ENCODE measurements at places on chromosomes 4 and X.

DNA sequence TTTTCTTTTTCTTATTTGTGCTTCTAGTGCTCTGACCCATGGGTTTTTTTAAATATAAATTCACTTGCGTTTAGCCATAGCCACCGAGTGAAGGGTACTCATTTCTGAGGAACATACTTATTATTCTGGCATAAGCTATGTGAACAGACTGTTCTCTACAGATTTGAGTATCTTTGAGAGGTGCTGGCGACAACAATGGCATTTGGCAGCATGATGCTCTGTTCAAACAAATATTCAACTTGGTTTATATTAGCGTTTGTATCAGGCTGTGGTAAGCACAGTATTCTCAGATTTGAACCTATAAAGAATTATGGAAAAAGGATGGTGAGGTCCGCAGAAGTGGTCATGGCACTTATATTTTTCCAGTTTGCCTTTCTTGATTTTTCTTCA, 108.7 kb upstream of the LIMCH1 start:
- DNase-seq = no peak

GRCh38 chr4:69649207-69649606, 3.8 kb downstream of the UGT2A1 start:
- DNase-seq = no peak

- DNase-seq = no peak
Observed at GRCh38 chr4:32824336-32824735, 2104.2 kb downstream of the PCDH7 start.

GRCh38 chr4:89913623-89914022, 19.0 kb downstream of the MMRN1 start:
- DNase-seq = no peak

- DNase-seq = no peak
Observed at GRCh38 chr4:104524026-104524425, 29.3 kb upstream of the CXXC4 start.

- DNase-seq = no peak
Observed at GRCh38 chr4:158481811-158482210, 39.9 kb upstream of the RXFP1 start.

DNA sequence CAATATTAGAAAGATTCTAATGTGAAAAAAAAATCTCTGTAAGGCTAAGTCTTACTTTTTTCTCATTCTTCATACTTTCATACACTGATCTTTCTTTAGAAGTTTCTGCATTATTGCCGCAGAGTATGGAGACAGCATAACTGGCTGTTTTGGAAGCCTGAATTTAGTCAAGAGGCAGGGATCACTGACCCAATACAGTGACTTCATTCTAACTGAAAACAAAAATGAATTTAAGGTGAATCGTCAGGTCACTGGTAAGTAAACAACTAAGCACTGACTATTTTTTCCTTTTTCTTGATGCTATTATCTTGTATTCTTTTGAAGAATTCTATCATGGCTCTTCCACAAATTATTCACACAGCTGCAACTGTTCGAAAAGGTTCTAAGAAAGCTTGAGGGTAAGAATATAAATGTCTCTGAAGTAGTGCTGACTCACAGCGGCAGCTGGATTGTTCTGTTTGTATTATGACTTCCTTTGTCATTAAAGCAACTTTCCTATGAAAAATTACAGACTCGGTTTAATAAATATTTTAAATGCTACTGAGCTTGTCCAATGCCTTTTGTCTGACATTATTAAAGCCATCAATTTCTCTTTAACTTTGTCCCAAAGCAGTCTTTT, 609.3 kb downstream of the FSTL5 start:
- DNase-seq = no peak

DNA sequence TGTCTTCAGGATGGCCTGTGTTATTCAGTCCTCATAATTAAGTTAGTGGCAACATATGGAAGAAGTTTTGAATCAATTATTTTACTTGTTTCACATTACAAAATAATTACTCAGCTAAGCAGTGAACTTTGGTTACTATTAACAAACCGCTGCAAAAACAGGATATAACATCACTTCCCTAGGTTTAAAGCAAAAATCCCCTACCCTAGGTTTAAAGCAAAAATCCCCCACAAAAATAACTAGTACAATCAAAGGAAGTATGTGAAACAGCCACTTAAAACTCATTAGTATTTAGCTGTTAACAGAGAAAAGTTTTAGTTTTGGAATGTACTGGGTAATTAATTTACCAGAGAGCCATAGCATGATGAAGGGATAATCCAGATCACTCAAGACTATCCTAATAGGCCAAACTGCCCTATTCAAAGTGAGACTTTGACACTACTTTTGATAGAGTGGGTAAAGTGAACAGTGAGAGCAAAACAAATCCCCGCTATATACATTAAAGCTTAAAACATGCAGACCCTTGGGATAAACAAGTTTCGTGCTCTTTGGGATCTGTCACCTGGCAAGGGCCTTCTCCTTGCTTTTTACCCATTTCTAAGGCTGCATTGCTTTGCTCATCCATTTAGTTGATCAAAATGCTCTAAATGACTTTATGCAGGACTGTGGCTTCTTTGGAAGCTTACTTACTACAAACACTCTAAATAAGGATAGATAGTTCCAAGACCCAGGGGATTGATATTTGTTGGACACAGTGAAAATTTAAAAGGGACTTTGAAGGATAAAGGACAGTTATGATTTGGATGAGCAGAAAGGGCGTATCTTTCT, 36.4 kb upstream of the GPR174 start:
- peak; percentile 47 for DNase-seq

DNA sequence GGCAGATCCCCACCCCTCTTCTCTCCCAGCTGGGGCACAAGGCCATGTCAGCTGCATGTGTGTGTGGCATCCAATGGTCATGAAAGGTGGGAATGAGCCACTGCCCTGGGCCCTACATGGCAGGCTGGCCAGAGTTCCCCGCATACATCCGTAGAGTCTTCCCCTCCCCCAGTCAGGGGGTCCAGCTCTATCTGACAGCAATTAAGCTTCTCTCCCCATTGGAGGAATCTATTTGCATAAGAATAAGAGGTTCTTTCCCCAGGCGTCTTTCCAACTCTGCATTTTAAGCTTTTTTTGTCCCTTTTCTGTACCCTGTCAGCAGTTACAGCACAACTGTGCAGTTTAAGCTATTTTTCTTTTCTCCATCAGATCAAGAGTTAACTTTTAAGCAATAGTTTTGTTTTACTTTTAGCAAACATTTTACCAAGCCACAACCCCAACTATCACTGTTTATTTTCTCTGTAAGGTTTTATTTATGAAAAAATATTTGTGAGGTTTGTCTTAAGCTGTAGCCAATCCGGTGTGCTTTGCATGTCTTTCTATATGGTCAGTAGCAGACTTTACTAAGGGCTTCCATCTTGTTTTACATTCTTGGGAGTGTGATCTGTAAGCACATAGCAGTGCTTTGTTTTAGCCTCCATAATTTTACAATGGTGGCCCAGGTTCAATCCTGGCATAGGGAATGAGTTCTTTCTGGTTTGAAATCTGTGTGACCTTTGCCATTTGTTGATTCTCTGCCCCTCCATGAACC, 28.7 kb downstream of the NLRP2B start:
- DNase-seq = no peak

- peak; percentile 14 for DNase-seq
Observed at GRCh38 chr4:147103403-147103946, 157.8 kb upstream of the TTC29 start.

- DNase-seq = no peak
Observed at GRCh38 chr4:4918067-4918466, 58.6 kb downstream of the MSX1 start.

GRCh38 chr4:504076-504475, 5.1 kb downstream of the PIGG start:
- DNase-seq = no peak

DNA sequence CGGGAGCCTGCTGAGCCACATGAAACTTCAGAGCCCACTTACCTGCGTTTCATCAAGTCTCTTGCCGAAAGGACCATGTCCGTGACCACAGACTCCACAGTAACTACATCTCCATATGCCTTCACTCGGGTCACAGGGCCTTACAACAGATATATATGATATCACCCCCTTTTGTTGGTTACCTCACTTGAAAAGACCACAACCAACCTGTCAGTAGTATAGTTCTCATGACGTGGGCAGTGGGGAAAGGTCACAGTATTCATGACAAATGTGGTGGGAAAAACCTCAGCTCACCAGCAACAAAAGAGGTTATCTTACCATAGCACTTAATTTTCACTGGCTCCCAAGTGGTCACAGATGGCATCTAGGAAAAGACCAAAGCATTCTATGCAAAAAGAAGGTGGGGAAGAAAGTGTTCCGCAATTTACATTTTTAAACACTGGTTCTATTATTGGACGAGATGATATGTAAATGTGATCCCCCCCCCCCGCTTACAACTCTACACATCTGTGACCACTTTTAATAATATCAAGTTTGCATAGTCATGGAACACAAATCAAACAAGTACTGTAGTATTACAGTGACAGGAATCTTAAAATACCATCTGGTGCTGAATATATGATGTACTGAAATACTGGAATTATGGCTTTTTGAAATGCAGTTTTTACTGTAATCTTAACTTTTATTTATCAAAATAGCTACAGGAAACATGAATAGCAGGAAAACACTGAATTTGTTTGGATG, 129.9 kb downstream of the TET2 start:
- DNase-seq = no peak

DNA sequence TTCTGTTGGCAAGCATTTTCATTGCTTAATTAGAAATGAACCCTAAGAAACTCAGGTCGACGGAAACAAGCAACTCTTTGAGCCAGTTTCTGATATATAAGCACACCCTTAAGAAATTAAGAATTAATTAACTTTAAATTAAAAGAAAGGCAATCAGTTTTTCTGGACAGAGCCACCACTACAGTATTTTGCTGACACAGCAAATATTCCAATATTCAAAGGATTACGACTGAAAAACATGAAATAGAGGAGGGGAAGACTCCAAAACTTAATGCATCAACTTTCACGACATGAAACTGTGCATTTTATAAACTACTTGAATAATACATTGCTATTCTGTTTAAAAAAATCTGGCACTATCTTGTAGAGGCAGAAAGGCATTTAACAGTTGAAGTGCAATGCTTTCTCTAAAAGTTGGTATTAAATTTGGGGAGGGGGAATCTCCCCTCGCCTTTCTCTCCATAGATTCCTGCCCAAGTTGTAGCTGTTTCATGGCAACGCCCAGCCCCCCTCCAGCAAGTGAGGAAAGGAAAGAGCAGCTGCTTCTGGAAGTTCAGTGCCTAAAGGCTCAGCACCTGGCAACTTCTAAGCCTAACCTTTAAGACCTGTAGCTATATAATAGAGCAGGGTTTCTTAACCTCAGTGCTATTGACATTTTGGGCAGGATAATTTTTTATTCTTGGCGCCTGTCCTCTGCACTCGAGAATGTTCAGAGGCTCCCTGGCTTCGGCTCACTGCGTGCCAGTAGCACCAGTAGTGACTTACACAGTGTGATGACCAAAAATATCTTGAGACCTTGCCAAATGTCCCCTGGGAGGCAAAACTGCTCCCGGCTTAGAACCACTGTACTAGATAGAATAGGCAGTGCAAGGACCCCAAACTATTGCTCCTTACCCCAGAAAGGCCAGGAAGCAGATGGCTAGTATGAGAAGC, 6.7 kb upstream of the ZCCHC18 start:
- no peak for DNase-seq

- DNase-seq = no peak
Observed at GRCh38 chrX:3384327-3384726, 37.9 kb upstream of the MXRA5 start.

GRCh38 chrX:107678957-107679740, 50.8 kb downstream of the PRPS1 start:
- DNase-seq = peak; percentile 33

DNA sequence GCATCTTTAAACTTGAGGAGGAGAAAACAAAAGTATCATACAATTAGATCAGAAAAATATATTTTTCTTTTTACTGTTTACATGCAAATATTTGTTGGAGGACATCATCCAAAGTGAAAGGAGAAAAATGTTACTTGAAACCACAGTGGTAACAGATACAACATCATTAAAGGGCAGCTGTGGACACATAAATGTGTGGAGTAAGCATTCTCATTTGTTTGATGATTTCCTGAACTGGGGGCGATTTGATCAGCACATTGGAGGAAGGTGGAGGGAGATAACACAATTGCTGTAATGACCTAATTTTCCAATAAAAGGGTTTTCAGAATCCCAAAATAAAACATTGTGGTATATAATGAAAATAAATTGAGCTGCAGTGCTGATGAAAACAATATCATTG, 314.5 kb upstream of the HS3ST1 start:
- DNase-seq = no peak

- no peak for DNase-seq
Observed at GRCh38 chr4:59969909-59970308, 1230.2 kb upstream of the ADGRL3 start.

DNA sequence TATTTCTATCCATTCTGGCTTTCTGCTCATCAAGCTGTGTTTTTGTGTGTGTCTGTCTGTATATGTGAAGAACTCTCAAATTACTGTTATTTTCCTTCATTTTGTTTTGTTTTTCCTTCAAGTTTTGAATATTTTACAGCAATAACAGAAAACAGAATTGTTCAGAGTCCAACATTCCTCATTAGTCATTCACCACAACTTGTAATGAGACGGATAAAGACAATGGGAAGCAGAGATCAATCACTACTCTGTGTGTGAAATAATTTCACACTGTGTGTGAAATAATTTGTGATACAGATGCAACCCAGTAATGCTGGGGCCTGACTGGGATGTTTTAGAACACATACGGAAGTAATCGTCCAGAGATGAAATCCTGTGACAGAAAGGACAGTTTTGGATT, 55.2 kb downstream of the HPGD start:
- DNase-seq = no peak

DNA sequence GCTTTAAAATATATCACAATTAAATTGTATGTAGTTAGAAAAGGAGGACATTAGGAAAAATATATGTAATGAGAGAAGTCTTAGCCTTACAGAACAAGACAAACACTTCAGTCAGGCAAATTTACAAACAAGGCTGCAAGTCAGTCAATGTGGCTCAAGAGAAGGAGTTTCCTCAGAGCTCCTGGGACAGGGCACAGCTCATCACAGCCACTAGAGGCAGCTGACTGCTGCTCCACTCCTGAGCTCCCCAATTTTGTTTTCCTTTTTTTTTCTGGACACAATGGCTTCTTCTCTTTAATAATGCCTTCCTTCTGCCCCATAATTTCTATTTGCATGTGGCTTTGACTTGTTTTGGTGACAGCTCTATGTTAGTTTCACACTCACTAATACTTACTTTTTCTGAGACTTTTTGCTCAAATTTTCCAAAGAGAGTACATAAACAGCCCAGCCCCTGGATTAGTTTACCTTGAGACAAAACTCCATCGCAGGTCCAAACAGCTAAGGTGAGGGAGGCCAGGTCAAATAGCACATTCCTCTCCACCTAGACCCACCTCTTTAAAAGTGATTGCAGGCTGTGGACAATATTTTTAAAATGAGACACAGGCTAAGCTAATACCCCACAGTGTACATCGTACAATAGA, 850.4 kb upstream of the FRG1 start:
- DNase-seq = no peak

All from suppressor macrophage treated with lipopolysaccharide for 4 hours (primary cell).